Right renal pelvis (tissue), 4 donors: ENCODE measurements at places on chromosomes 2 and 18. TPM values are rescaled to one million over a fixed set of nuclear protein-coding genes. Genes with fewer than 3 reads are reported as not detected.

CYP27C1 gene
- polyA plus RNA-seq: 7.0 TPM

CD226 gene
- 3.9 TPM for polyA plus RNA-seq

RAB1A gene
- polyA plus RNA-seq: 254 TPM

MC4R gene
- 0.15 TPM for polyA plus RNA-seq

GRCh38 chr2:15142069-15142689 is 419.0 kb downstream of the NBAS start:
- DNase-seq: no peak

GRCh38 chr2:191218292-191218898 is 26.8 kb upstream of the MYO1B start:
- DNase-seq: peak; percentile 52

DNA sequence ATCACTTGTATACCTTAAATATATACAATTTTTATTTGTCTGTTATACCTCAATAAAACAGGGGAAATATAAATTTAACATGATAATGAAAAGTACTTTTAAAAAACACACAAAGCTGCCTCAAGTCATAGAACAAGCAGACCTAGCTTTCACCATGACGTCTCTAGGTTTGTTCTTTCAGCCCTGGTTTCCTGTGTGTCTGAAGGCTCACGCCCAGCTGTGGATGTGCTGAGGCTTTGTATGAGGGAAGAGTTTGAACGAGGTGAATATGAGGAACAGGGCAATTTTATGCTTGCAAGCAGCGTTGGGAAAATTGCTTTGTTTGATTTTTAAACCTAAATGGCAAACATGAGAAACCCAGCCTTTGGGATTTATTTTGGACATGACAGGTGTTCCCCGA is 15.3 kb downstream of the SH3RF3 start:
- no peak for DNase-seq

DNA sequence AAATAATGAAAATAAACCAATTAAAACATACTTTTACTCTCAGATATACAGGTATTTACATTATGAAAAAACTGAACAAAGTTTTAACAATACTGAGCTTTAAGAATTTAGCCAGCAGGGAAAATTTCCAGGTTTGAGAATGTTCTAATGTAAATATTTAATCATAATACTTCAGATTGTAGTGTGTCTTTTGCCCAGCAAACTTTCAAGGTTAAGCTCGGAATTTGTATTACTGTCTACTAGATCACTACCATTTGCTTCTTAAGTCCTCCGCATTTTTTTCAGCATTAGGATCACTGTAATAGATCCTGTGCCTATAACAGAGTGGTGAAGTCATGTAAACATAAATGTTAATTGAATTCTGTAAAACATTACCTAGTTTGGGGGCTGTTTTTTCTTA is 52.7 kb downstream of the CFAP210 start:
- DNase-seq: no peak

DNA sequence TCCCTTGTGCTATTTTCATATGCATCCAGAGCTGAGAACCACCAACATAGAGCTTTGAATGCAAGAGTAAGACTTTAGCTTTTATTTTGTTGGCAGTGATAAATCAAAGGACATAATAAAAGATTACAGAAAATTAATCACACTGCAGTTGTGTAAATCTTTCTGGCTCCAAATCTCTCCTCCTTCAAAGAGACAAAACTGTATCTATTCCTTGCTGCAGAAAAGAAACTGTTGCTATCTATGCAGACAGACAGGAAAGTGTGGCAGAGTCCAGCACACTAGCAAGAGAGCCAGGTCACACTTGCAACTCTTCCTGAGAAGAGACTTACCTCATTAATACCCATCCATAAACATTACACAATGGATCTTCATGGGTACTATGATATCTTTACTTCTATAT is 57.5 kb downstream of the DTNB start:
- no peak for DNase-seq

GRCh38 chr2:211654211-211654780 is 884.3 kb downstream of the ERBB4 start:
- no peak for DNase-seq

- DNase-seq: no peak
Observed at GRCh38 chr2:234425639-234426603, 71.0 kb downstream of the ARL4C start.

DNA sequence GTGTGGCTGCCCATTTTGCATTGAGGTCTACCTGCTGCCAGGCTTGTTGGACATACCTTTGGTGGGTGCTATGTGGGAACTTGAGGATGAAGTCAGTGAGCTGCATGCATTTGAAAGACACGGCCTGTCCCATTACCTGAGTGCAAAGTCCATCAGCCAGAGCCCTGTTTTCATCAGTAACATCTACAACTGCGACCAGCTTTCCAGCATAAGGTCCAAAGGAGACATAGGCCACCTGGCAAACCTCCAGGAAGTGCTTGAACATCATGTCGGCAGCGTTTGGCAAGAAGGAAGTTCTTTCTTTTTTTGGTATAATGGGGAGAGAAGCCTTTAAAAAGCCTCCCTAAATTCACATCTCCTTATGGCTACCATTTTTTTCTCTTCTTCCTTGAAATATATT is 143.1 kb downstream of the FAM161A start:
- no peak for DNase-seq

GRCh38 chr2:178306352-178307073 is 112.2 kb downstream of the OSBPL6 start:
- no peak for DNase-seq

GRCh38 chr2:219506153-219506801 is 7.6 kb downstream of the GMPPA start:
- no peak for DNase-seq

- DNase-seq: no peak
Observed at GRCh38 chr18:48638896-48639771, 100.3 kb downstream of the CTIF start.

GRCh38 chr2:240203788-240204270 is 63.4 kb upstream of the OTOS start:
- no peak for DNase-seq
